ENCODE measurements at places on chromosomes 11 and 22. TPM values are rescaled to one million over a fixed set of nuclear protein-coding genes. Genes with fewer than 3 reads are reported as not detected.
A peak's percentile ranks its signal among the peaks of the same experiment; 100 is the strongest.

DNA sequence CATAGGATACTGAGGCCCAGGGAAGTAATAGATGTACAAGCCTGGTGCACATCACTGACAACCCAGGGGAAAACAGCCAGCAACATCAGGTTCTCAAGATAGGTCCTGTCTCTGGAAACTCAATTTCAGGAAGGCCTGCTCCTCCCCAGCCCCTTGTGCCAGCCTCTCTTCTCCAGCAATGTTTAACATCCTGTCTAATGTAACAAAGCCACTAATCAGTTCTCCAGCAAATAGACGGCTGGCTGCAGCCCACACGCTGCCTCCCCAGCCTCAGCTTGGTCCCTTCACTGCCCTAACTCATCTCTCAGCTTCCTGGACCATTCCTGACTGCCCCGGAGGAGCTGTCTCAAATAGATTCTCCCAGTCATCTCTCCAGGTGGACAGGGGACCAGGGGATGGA lies 37.8 kb downstream of the RPL27A start:
- DNase-seq = no peak

DNA sequence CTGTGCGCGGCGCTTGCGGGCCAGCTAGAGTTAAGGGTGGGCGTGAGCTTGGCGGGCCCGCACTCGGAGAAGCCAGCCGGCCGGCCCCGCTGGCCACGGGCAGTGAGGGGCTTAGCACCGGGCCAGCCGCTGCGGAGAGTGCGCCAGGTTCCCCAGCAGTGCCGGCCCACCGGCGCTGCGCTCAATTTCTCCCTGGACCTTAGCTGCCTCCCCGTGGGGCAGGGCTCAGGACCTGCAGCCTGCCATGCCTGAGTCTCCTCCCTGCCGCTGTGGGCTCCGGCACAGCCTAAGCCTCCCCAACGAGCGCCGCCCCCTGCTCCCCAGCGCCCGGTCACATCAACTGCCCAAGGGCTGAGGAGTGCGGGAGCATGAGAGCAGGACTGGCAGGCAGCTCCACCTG lies 5.2 kb upstream of the PES1 start:
- DNase-seq = no peak

- peak; percentile 18 for DNase-seq
These were observed 14.3 kb downstream of the ATP5MG start for GRCh38 chr11:118415739-118416068.

- peak; percentile 80 for DNase-seq
These were observed 16.2 kb downstream of the PIWIL3 start for GRCh38 chr22:24758164-24758799.

DNA sequence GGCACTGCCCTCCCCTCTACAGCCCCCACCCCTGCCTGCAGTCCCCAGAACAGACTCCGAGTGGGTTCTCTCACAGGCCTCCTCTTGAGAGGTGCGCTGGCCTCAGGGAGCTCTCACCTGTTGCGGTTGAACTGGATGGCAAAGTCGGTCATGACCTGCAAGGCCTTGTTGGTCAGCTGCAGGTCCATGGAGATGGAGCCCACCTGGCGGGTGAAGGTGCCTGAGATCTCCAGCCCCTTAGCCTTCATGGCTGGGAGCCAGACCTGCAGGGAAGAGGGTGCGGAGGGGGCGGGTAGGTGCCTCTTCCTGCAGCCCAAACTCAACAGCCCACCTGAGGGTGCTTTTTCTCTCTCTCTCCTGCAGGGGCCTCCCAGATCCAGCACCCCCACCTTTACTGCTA lies 18.7 kb upstream of the RASL10A start:
- no peak for DNase-seq

- no peak for DNase-seq
These were observed 89.5 kb downstream of the KCNQ1 start for GRCh38 chr11:2534134-2534956.

PES1 gene
- total RNA-seq = 34.9 TPM

DNA sequence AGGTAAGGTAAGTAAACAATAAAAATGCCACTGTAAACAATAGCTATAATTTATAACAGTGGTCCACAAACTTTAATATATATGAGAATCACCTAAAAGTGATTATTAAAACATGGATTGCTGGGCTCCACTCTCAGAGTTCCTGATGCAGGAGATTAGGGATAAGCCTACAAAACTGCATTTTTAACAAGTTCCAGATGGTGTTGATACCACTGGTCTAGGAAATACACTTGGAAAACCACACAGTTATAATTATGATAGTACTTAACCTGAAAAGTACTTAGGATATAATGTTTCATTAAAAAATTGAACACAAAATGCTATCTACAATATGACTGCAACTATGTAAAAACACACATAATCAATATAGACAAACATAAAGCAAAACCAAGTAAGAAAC lies 20.4 kb downstream of the FCHSD2 start:
- DNase-seq = no peak

GRCh38 chr22:27670701-27671412 lies 130.7 kb downstream of the MN1 start:
- DNase-seq = no peak

MMP8 gene
- total RNA-seq = not detected

APOL1 gene
- total RNA-seq = 39.5 TPM

DNA sequence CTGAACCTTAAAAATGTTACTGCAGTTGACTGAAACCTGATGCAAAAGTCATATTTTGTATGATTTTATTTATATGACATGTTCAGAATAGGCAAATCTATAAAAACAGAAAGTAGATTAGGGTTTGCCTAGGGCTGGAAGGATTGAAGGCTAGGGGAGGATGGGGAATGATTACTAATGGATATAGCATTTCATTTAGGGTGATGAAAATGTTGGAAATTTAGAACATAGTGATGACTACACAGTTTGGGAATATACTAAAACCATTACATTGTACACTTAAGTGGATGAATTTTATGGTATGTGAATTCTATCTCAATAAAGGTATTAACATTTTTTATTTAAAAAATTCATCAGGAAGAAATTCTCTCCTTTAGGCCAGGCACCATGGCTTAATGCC lies 22.9 kb upstream of the PAFAH1B2 start:
- no peak for DNase-seq

SCN3B gene
- not detected for total RNA-seq

OR51I1 gene
- total RNA-seq = not detected

MIAT gene
- total RNA-seq = 75.3 TPM

FGF19 gene
- total RNA-seq = not detected
